ENCODE measurements at places on chromosomes 6 and 20.
A peak's percentile ranks its signal among the peaks of the same experiment; 100 is the strongest.

- no peak for DNase-seq
These were observed 18.8 kb upstream of the MAPK13 start for GRCh38 chr6:36111526-36111925.

- no peak for DNase-seq
These were observed 79.5 kb downstream of the ATP9A start for GRCh38 chr20:51688600-51689244.

DNA sequence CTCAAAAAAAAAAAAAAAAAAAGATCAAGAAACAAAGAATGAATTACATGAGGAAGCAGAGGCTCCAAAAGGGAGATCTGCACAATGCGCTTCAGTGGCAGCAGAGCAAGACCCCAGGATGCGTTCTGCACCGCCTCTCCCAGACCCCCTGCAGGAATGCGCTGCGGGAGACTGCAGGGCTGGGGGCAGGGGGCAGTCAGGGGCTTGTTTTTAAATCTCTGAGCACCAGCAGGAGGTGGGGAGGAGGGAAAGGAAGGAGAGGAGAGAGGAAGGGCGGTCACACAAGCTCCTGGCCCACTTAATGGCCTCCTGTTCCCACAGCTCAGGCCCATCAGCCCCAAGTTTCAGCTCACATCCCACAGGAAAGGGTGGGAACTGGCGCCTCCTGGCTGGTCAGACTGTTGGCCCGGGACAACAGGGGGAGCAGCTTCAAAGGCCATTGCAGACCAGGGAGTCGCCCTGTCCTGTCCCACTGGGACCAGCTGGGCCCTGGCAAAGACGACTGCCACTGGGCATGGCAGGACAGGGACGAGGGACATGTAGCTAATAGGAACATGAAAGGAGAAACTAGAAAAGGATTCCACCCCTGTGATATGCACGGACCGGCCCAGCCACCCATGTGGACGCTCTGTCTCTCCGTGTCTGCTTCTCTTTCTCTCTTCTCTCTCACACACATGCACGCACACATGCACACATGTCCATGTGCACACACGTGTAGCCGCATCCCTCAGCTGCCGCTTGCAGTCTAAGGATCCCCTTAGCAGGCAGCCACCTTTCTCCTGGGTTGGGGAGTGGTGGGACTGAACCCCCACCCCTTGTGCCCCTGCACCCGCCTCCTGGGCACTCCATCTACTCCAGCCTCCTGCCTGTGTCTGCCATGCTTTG lies 34.7 kb downstream of the TFEB start:
- no peak for DNase-seq

GRCh38 chr6:39553860-39554802 lies 171.1 kb downstream of the KIF6 start:
- peak; percentile 10 for DNase-seq

GRCh38 chr6:31657406-31658157 lies 1.9 kb downstream of the APOM start:
- no peak for DNase-seq

DNA sequence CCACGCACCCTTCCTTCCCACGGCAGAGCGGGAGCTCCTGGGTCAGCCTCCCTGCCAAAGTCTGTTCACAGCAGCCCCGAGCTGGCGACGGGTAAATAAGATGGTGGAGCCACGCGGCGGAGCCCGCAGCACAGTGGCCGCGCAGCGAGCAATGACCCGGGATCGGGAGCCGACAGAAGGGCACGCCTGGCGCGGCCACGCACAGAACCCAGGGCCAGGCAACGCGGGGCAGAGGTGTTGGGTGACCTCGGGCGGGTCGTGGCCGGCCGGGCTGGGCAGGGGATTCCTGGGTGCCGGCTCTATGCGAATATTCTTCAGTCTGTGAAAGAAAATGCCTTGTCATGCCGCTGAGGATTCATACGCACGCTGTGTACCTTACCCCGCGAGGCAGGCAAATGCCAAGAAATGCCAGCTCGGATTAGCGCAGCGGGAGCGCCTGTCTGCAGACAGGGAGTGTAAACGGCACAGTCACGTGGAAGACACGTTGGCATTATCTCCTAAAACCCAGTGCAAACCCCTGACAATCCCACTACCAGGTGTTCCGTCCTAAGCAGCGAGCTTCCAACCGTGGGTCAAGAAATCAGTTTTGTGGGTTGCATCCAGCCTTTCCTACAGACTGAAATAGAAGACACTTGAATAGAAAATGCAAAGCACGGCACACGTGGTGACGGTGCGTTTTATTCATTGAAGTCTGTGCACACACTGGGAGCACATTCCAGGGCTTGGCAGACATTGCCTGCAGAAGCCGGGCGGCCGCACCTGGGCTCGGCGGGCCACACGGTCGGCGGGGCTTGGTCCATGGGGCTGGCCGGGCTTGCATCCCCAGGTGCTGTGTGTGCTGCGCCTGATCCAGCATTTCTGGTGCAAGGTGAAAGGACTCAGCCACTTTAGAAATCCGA lies 18.3 kb downstream of the CHRNA4 start:
- DNase-seq, result peak; percentile 47

GRCh38 chr6:101760843-101761621 lies 367.5 kb downstream of the GRIK2 start:
- no peak for DNase-seq

DNA sequence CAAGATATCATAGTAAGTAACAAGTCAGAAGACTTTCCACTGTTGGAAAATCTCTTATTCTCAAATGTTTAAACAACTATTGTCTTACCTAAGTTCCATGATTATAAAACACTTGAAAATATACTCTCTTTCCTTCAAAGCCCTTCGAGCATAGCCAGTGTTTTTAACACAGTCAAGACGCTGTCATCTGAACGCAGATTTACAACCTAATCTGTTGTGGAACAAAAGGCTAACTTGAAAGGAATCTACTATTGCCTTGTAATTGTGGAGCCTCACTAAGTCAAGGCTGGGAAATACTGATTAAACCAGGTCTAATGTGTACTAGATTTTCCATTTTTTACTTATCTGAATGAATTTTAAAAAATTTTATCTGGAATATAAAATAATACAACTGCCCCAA lies 205.8 kb downstream of the TRDN start:
- DNase-seq, result no peak

GRCh38 chr6:137013738-137014602 lies 30.8 kb downstream of the IL20RA start:
- peak; percentile 4 for DNase-seq

DNA sequence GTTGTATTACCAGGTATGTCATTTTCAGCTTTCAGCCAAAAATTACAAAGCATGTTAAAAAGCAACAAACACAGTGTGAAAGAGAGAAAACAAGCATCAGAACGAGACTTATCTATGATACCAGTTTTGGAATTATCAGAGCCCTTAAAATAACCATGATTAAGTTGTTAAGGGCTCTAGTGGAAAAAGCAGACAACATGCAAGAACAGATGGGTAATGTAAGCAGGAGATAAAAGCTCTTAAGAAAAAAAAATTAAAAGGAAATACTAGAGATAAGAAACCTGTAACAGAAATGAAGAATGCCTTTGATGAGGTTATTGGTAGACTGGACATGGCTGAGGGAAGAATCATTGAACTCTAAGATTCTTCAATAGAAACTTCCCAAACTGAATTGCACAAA lies 127.5 kb upstream of the SCGN start:
- DNase-seq, result no peak

- peak; percentile 41 for DNase-seq
These were observed 17.1 kb downstream of the IRF4 start for GRCh38 chr6:408599-409102.

- DNase-seq, result no peak
These were observed 2.1 kb downstream of the SOBP start for GRCh38 chr6:107491760-107492660.

DNA sequence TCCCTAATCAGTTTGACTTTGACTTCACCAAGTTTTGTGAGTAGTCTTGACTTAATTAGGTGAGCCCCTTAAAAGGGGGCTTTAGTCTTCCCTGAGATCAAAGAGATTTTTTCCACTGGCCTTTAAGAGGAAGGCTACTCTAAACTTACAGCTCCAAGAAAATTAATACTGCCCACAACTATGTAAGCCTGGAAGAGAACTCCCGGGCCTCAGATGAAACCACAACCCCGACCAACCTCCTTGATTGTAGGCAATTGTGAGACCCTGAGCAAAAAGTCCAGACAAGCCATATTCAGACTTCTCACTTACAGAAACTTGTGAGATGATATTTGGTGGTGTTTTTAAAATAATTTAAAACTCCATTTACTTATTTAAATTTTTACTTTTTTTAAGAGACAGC lies 18.1 kb downstream of the SNX3 start:
- DNase-seq, result no peak

GRCh38 chr6:170475118-170475517 lies 78.0 kb downstream of the PSMB1 start:
- no peak for DNase-seq

GRCh38 chr6:104325341-104326172 lies 534.2 kb downstream of the HACE1 start:
- peak; percentile 9 for DNase-seq

DNA sequence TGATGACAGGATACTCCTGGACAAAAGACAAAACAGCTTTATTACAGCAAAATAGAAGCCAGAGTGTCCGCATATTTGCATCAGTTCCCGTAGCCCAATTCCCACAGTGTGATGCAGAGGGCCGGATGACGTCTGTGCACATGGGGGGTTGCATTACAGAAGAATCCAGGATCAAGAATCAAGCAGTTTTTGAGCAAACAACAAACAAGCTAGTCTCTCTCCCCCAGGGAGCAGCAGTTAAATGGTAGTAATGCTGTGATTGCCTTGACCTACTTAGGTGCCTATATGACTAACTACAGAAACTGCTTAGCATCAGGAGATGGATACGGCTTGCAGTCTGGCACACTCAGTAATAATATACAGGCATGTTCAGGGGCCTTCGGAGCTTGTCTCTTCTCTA lies 3.2 kb upstream of the SDHAF4 start:
- DNase-seq, result no peak

DNA sequence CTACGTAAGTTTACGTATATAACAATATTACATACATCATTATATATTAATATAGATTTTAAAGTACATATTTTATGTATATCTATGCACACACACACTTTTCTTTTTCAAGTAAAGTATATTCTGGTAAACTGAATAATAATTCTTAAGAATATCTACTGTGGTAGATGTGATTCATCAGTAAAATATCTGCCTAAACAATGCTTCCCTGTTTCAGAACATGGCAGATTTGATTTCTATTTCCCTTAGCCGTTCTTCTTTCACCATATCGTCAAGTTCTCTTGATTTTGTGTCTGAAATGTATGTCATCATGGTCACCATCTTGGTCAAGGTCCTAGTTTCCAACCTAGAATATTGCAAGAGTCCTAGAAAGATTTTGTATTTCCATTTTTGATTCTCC lies 195.6 kb downstream of the HDGFL1 start:
- no peak for DNase-seq

- no peak for DNase-seq
These were observed 101.6 kb downstream of the IBTK start for GRCh38 chr6:82145926-82146452.

DNA sequence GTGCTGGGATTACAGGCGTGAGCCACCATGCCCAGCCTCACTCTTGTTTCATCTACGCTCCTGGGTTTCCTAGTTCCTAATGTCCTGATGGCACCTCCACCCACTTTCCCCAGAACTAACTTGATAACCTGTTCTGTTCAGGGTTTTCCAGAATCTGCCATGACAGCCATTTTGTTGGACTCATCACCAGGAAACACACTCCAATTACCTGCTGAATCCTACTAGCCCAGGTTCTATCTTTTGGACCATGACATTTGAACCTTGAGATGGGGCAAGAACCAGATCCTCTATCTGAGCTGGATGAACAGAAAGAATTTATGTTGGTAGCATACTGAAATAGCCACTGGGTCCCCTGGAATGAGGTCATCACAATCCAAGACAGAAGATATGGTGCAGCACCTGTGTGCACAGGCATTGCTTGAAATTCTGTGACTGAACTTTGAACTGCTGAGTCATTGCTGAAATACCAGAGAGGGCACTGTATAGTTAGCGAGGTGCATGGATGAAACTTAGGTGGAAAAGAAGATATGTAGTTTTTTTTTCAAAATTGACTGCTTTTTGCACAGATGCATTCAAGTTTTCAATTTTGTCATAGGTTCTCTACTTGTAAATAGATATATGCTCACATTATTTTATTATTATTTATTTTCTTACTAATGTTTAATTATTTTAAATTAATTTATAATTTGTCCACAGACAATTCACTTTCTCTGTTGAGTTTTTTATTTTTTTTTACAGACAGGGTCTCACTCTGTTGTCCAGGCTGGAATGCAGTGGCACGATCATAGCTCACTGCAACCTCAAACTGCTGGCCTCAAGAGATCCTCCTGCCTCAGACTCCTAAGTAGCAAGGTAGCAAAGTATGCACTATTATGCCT lies 42.8 kb upstream of the TASP1 start:
- DNase-seq, result peak; percentile 60

GRCh38 chr20:36631646-36632045 lies 14.3 kb downstream of the SLA2 start:
- no peak for DNase-seq

Data from RPMI8226 (cell line).